T1000 (cell line): ENCODE measurements at places on chromosomes 11 and 22.

DNA sequence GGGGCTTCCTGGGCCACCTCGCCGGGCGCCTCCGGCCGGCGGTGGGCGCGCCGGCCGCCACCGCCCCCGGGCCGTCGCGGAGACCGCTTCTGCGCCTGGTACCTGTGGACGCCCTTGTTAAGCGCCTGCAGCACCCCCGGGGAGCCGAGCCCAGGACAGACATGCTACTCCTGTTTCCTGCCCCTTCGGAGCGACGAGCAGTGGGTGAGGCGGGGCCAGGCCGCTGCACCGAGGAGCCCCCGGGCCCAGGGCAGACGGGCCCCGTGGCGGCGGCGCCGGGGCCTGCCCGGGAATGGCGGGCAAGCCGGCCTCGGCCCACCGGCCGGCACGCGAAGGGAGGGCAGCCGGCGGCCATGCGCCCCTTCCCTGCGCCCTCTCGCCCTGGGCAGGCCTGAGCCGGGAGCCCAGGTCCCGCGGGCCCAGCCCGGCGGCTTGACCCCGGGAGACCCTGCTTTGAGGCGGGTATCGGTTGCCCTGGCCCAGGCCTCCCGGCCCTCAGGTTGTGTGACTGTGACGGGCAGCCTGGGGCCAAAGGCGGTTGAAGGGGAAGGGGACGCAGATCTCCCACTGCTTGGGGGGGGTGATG lies 789 bp upstream of the KDM2A start:
- DNase-seq = no peak

GRCh38 chr22:46732513-46732912 lies 5.5 kb downstream of the CERK start:
- DNase-seq = no peak

DNA sequence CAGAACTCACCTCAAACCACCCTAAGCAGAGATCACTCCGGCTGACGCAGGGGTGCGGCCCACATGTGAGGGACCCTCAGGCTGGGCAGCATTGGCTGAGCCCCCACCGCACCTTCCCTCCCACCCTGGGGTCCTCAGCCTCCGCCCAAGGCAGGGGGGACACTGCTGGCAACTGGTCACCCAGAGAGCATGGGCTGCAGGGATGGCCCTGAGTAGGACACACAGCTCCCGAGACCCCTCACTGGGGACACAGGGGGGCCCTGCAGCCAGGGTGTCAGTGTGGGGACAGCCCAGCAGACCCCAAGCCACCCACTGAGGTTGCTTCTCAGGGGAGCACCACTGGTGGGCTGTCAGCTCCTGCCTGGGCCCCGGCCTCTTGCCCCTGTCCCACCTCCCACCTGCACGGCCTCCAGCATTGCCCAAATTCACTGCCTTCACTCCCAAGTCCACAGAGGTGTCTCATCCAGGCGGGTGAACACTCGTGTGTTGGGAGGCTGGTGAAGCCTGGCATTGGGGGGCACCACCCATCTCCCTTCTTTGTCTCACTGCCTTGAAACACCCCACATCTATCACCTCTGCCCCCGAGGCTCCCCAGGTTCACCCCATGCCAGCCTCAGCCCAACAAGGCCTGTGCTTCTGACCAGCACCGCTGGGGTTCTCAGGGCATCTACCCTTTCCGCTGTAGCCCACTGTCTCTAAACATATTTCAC lies 4.7 kb downstream of the C11orf21 start:
- no peak for DNase-seq

DNA sequence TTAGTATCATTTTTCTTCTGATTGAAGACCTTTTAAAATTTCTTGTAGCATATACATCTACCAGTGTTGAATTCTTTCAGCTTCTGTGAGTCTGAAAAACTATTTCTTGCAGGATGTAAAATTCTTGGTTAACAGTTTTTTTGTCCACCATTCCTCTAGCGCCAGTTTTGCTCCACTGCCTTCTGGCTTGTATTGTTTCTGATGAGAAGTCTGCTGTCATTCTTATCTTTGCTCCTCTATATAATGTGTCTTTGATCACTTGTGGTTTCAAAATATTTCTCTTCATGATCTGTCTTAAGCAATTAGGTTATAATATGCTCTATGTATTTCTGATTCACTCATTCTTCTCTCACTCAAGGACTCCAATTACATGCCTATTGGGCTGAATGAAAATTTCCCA lies 152.3 kb downstream of the INSC start:
- DNase-seq = no peak

DNA sequence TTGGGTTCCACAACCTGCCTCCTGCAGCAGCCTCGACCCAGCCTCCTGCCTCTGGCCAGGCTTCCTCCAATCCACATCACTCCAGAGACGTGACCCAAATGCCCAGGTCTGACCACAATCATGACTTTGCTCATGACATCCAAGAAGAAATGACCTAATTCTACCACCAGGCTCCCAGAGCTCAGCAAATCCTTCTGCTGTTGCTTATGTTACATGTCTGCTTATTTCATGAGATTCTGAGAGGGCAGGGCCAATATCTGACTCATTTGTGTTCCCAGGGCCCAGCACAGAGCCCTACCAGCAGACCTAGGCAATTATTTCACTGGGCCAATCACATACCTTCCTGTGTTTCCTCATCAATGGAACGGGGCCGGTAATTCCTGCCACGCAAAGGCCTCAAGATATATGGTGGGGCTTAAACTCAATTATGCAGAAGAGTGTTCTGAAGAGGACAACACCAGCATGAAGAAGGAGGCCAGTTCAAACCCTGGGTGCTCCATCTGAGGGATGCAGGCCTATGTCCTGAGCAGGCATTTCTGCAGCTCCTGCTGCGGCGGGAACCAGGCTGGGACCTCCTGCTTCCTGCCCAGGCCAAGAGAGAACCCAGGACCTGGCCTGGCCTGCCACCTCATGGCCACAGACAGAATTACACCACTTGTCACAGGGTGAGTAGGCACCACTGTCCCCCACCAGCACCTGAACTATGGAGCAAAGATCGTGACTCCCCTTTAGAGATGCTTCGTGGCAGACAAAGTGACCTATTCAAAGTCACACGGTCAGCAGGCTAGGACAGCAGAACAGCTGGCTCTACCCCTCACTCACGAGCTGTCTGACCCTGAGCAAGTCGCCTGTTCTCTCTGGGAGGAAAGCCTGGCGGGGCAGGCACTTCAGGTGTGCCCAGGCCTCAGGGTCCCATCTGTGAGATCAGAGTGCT lies 5.9 kb downstream of the CENPM start:
- DNase-seq = peak; percentile 72

DNA sequence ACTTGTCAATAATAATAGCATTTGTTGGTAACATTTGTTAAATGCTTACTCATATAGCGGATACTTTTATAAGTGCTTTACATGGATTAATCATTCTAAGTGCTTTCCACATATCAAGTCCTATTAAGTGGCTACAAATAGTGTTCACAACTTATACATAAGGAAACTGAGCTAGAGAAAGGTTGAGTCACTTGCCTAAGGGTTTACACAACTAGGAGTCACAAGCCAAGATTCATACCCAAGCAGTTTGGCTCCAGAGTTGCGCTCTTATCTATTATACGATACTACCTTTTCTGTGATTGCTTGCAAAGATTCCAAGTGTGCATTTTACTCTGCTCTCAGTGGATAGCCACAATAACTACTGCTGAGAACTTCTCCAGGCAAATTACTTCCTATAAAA lies 215.9 kb upstream of the CCDC90B start:
- DNase-seq = no peak

- no peak for DNase-seq
Observed at GRCh38 chr11:111843661-111844060, 27.7 kb downstream of the ALG9 start.

DNA sequence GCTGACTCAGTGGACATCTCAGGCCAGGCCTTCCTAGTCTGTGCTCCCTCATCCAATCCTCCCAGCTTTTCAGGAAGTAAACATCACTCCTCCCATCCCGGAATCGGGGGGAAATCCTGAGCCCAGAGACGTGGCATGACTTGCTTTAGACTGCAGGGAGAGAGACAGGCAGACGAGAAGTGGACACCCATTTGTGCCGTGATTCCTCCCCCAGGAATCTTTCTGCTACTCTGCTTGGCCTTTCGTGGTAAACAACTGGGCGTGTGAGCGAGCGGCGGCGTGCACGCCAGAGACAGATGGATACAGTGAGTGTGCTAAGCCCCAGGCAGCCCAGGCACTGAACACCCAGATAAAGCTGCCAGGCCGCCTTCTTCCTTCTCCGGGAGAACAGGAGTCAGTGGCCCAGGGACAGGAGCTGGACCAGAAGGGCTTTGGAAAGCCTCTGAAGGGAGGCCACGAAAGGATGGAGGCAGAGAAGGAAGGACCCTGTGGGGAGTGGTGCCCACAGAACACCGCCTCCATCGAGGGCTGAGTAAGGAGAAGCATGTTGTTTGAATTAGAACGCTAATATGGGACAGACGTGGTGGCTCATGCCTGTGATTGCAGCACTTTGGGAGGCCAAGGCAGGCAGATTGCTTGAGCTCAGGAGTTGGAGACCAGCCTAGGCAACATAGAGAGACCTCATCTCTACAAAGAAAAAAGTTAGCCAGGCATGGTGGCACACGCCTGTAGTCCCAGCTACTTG lies 53.0 kb upstream of the PRR5 start:
- no peak for DNase-seq

GRCh38 chr11:27571154-27571810 lies 64.7 kb upstream of the LIN7C start:
- no peak for DNase-seq

DNA sequence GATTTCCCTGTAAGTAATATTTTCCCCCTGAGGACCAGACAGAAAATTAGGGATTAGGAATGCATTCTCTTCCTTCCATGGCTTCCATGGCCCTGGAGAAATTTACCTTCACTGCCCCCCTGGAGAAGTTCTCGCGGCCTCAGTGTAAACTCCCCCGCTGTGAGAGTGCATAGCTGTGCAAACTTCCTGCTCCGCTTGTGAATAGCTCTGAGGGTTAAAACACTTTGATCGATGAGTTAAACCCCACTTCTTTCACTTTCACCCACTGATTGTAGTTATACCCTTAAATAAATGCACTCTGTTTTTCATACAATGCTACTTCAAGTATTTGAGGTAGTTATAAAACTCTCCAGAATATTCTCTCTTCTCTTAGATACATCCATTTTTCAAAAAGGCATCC lies 190.8 kb downstream of the DSCAML1 start:
- no peak for DNase-seq

GRCh38 chr11:64196626-64197025 lies 9.9 kb upstream of the FERMT3 start:
- DNase-seq = no peak

GRCh38 chr11:97019754-97020153 lies 629.9 kb downstream of the JRKL start:
- DNase-seq = no peak

DNA sequence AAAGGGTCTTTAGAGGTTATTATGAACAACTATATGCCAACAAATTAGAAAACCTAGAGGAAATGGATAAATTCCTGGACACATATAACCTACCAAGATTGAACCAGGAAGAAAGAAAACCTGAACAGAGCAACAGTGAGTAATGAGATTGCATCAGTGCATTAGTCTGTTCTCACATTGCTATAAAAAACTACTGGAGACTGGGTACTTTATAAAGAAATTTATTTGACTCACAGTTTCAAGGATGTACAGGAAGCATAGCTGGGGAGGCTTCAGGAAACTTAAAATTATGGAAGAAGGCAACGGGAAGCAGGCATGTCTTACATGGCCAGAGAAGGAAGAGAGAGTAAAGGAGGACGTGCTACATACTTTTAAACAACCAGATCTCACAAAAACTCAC lies 70.8 kb upstream of the GNAZ start:
- no peak for DNase-seq

- no peak for DNase-seq
Observed at GRCh38 chr11:57785072-57785471, 23.5 kb downstream of the CTNND1 start.

DNA sequence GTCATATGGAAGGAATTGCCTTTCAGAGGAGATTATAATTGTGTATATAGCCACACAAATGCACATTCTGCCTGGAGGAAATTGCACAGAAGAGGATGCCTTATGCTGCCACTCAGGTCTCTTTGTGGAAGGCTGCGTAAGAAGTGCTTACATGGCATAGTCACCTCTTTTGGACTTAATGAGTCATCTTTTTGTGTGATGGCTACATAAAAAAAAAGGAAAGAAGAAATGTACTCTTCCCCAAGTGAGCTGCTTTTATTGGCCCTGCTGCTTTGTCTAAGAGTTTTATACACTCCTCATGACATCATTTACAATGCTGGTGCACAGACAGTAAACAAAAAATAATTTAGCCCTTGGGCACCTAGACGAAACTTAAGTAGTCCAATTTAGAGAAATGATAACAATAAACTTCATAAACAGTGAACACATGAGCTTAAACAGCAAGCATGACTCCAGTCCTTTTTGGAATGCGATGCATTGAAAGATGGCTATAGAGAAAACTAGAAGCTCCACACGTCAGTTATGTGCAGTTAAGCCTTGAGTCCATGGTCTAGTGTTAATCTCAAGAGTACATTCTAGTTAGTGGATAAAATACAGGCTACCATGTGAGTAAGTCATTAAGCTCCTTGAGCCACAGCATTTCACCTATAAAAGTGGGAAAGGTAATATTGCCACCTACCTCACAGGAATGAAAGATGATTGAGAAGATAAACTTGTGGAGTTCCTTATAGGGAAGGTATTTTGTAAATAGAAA lies 12.0 kb downstream of the CSTPP1 start:
- DNase-seq = peak; percentile 9

DNA sequence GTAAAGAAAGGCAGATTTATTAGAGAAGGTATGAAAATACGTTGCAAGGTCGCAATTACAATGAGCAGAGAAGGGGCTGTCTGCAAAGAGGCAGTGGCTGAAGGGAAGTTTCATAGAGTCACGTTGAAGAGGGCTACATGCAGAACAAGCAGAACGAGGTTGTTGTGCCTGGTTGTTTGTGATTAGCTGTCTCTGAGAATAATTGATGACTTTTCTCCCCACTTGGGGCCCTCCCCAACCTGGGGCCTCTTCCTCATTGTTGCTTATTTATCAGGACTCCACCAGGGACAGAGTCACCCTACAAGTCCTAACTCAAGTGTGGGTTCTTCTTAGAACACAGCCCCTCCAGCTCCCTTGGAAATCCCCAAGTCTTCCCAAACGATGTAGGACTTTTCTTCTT lies 29.1 kb downstream of the CSF2RB start:
- DNase-seq = no peak

- DNase-seq = no peak
Observed at GRCh38 chr11:111476956-111477355, 35.2 kb downstream of the BTG4 start.

GRCh38 chr11:86610559-86611341 lies 61.7 kb downstream of the ME3 start:
- no peak for DNase-seq

DNA sequence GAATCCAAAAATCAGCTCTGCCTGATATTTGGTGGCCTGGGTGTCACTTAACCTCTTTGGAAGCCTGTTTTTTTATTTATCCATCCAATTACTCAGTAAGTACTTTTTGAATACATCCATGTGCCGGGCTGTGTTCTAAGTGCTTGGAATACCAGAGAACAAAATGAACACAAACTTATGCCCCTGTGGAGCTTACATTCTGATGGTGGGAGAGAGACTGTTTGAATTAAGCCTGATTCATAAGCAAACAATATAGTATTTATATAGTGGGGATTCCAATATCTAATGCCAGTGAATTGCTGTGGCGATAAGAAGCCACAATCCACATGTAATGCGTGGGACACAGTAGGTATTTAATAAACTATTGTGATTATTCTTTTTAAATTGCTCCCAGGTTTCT lies 19.4 kb downstream of the KCNJ5 start:
- DNase-seq = no peak
